ENCODE measurements at places on chromosomes 7 and 10. TPM values are rescaled to one million over a fixed set of nuclear protein-coding genes. Genes with fewer than 3 reads are reported as not detected.

DNA sequence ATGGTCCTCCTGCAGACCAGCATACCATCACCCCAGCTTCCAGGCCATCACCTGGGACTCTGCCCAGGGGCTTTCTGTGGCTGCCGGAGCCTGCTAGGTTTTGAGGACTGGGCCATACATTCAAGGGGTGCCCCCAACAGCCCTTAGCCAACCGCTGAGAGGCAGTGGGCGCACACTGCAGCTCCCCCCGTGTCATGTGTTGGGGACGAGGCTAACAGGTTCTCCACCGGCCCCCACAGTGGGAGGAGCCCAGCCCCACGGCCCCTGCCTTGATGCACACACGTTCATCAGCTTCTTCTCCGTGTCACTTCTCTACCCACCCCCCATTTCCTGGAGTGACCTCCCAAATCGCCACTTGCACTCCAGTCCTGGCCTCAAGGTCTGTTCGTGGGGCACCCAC, 543.2 kb upstream of the FOXK1 start:
- DNase-seq, result no peak

GRCh38 chr7:85714043-85714578, 527.3 kb upstream of the SEMA3D start:
- DNase-seq, result no peak

DNA sequence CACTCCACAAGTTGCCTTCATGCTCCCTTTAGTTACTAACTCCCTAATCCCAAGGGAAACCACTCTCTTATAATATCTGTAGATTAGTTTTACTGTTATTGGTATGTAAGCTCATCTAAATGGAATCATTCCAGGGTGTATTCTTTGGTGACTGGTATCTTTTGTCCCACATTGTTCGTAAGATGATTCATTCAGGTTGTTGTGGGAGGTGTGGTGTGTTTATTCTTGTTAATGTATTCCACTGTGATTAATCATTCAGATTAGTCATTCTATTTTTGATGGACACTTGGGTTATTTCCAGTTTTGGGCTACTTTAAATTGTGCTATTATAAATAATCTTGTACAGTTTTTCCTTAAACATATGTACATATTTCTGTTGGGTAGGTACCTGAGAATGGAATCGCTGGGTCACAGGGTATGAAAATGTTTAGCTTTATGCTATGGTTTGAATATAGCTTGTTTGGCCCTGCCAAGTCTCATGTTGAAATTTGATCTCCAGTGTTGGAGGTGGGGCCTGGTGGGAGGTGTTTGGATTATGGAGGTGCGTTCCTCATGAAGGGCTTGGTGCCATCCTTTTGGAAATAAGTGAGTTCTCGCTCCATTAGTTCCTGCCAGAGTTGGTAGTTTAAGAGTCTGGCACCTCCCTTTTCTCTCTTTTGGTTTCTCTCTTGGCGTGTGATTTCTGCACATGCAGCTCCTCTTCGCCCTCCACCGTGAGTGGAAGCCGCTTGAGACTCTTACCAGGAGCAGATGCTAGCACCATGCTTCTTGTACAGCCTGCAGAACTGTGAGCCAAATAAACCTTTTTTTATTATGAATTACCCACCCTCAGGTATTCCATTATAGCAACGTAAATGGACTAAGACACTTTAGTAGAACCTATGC, 13.8 kb downstream of the BTRC start:
- no peak for DNase-seq

- no peak for DNase-seq
Measured at GRCh38 chr10:120161111-120161510, 268.6 kb downstream of the SEC23IP start.

GRCh38 chr10:73253225-73253555, 746 bp upstream of the MRPS16 start:
- no peak for DNase-seq

DNA sequence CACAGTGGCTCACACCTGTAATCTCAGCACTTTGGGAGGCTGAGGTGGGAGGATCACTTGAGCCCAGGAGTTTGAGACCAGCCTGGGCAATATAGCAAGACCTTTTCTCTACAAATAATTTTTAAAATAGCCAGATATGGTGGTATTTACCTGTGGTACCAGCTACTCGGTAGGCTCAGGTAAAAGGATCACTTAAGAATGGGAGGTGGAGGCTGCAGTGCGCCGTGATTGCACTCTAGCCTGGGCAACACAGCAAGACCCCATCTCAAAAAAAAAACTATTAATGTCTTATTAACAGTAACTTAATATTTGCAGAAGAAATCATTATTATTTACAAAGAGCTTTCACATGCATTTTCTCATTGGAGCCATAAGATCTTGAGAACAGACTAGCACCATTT, 103.6 kb downstream of the SGMS1 start:
- DNase-seq, result no peak

DNA sequence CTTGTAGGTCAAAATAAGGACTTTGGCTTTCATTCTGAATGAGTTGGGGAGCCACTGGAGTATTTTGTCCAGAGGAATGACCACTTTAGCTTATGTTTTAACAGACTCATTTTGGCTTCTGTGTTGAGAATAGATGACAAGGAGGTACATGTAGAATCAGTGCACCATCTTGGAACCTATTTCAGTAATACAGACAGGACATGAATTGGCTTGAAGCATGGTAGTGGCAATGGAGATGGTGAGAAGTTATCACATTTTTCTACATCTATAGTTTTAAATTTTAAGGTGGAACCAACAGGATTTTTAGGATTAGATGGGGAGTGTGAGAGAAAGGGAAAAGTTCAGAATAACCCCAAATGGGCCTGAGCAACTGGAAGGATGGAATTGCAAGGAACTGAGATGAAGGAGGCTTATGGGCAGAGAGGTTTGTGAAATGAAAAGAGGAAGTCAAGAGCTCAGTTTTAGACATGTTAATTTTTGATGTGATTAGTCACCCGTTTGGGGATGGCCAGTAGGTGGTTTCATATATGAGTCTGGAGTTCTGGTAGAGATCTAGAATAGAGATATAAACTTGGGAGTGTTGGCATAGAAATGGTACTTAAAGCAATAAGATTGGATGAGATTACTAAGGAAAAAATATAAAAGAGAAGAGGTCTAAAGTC, 89.2 kb upstream of the JAZF1 start:
- no peak for DNase-seq

GRCh38 chr7:55128693-55129394, 110.0 kb downstream of the EGFR start:
- no peak for DNase-seq

DNA sequence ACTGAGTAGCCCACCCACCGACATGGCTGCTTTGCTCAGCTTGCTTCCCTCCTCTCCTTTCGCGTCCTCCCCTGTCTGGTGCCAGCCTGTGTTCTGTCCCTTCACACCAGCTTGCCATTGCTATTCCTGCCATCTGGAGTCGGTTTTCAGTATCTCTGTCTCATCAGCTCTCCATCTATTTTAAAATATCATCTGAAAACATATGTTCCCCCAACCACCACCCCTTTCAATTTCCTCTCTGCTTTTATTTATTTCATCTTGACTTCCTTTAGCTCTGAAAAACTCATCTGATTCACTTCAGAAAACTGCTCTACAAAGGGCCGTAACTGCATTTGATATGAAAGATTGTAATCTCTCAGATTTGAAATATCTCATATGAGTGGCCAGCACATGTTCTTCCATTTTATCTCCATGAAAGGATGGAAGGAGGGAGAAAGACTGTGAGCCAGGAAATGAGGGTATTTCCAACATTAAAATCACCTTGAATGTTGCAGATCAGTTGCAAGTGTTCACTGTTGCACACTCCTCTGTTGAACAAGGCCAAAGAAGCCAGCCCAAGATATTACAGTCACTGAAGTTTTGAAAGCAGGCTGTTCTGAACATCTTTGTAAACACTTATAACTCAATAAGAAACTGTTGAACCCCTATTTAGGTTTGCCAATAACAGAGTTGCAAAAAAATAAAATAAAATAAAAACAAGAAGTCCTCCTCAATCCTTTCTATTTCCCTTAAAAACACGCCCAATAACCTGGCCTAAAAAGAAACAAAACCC, 202.4 kb upstream of the NEBL start:
- DNase-seq, result no peak

GRCh38 chr10:30072068-30072467, 12.7 kb upstream of the JCAD start:
- no peak for DNase-seq

GRCh38 chr7:119556436-119556835, 716.5 kb upstream of the KCND2 start:
- DNase-seq, result no peak

- no peak for DNase-seq
Measured at GRCh38 chr10:113643183-113643582, 20.7 kb downstream of the NRAP start.

- no peak for DNase-seq
Measured at GRCh38 chr10:21972584-21972983, 30.9 kb downstream of the DNAJC1 start.

DNA sequence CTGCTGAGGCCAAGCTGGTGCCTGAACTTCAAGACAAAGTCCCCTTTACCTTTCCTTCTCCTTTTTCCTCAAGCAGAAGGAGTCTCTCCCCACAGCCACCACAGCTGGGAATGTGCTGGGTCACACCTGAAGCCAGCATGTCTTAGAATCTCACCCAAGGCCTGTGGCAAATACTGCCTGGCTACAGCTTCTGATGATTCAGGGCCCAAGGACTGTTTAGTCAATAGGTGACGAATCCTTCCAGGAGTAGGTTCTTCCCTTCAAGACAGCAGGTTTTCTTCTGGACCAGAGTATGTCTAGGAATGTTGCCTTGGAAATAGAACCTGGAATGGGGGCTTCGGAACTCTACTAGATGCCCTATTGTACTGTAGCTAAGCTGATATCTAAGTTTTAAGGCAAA, 374.6 kb downstream of the KIF20B start:
- no peak for DNase-seq

The CYP26A1 gene
- total RNA-seq, result 0.23 TPM

The RNF148 gene
- total RNA-seq, result not detected

The C7orf33 gene
- total RNA-seq, result not detected

The RASA4 gene
- total RNA-seq, result 18.9 TPM

All from neural crest cell (in vitro differentiated cells).